Amniotic stem cell (primary cell): ENCODE measurements at places on chromosomes 1 and 21.

- DNase-seq = no peak
These were observed 11.8 kb upstream of the OTUD7B start for GRCh38 chr1:150022357-150022756.

DNA sequence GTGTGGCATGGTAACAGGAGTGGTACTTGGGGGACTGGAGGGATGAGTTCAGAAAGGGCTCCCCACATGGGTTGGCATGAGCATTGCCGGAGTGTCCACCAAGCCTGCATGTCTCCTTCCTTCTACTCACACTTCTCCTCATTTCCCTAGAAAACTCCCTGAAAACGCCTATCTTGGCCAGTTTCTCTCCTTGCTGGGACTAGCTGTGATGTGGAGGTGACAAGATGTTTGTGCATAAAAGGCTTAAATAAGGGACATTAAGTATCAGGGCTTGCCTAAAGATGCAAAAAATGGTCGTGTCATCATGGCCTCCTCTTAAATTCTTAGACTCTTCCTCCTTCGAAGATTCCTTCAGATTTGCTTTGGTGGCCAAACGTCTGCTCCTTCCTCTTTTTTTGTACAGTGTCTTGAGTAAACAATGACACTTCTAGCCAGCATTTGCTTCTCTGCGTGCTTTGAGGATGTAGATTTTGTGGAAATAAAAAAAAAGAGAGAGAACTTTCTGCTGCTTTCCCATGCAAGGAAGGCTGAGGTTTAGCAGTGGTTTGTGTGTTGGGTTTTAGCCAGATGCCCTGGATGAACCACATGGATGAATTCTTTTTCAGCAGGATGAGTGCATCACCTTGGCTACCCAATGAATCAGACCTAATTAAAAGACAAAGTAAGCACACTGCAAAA is 239.1 kb upstream of the IRF2BP2 start:
- no peak for DNase-seq

DNA sequence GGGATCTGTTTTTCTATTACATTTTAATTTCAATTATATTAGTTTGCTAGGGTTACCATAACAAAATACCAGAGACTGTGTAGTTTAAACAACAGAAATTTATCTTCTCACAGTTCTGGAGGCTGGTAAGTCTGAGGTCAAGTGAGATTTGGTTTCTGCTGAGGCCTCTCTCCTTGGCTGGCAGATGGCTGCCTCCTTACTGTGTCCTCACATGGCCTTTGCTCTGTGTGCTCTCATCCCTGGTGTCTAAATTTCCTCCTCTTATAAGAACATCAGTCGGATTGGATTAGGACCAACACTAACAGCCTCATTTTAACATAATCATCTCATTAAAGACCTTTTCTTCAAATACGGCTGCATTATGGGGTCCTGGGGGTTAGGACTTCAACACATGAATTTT is 195.2 kb upstream of the CHODL start:
- no peak for DNase-seq

- DNase-seq = no peak
These were observed 13.3 kb downstream of the FCRL1 start for GRCh38 chr1:157806431-157807149.

GRCh38 chr1:118992868-118993699 is 4.9 kb upstream of the TBX15 start:
- no peak for DNase-seq

- no peak for DNase-seq
These were observed 33.6 kb downstream of the CD58 start for GRCh38 chr1:116537040-116537831.

GRCh38 chr1:225777583-225778336 is at the start of gene SRP9:
Gene SRP9 (plus strand): TSS chr1:225777826. CDS start chr1:225777941, 115 bp downstream.
- DNase-seq = peak; percentile 96

DNA sequence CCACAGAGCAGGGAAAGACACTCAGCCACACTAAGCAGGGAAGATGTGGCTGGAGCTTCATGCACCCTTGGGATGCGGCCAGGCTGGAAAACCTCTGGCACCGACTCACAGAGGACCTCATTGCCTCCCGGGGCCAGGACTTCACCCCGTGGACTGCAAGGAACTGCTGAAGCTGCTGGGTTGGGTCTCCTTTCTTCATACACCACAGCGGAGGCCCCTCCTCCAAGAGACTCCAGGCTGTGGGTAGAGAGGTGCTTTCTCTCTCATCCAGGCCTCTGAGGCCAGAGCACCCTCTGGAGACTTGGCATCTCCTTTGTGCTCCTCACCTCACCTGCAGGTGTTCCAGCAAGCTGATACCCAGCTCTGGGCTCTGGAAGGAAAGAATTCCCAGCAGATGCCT is 76.0 kb upstream of the EDN2 start:
- no peak for DNase-seq

- DNase-seq = no peak
These were observed 125.1 kb downstream of the NFIA start for GRCh38 chr1:61207416-61207815.

DNA sequence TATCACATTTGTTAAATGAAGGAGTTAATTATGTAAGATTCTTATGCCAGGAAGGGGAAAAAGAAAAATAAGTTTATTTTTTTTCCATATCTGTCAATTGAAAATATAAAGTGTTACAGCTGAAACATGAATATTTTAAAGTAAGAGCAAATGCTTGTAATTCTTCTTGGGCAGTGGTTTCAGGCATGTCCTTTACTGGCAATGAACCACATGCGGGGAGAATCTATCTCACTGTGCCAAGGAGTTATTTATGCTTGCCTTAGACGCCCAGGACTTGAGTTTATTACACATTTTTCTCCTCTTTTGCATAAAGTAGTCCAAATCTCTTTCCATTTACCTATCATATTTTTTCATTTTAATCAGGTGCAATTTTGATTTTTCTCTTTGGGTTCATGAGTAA is 207.8 kb upstream of the NRIP1 start:
- no peak for DNase-seq

DNA sequence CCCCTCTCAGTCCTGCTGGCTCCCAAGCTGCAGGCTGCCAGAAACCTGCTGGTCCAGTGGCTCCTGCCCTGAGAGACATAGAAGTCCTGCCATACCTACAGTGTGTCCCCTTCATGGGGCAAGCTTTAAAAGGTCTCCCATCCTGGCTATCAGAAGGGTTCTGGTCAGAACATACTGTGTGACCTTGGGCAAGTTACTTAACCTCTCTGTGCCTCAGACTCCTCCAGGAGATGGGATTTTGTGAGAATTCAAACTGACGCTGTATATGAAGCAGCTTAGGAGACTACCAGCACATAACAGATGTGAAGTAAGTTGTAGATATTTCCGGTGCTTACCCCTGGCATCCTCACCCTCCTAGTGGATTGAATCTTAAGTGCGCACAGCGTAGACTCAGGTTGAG is 8.7 kb upstream of the GJB5 start:
- DNase-seq = no peak

DNA sequence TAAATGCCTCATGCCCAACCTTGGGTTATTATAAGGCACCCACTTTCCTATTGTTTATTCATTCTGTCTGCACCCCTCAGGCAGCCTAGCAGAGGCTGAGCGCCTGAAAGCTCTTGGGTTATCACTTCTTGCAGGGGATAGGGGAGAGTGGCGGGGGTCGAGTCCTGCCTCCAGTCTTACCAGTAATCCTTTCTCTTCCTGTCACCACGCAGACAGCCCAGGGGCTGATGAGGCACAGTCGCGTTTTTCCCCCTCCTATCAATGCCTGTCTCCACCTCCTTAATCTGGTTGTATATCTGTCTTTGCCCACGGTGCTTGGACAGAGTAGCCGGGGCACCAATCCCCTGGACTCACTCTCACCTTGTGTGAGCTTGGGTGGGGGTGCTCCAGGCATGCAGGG is 733.1 kb downstream of the MATN1 start:
- no peak for DNase-seq

- no peak for DNase-seq
These were observed 932 bp downstream of the RPF1 start for GRCh38 chr1:84479998-84480397.

DNA sequence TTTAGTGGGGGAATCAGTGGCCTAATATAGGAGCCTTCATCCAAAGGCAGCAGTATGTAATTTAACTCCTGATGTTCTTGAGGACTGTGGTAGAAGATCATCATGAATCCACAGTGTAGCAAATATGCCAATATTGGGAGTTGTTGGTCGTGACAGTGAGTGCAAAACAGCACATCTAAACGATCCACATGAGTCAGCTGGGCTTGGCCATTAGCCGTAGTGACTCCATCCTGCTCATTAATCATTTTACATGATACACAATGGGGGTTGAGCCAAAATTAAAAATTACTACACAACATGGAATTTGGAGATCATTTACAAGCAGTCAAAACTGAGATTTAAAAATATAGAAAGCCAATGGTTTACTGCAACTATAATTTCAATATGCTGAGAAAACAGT is 653.9 kb upstream of the CAMK1G start:
- no peak for DNase-seq

DNA sequence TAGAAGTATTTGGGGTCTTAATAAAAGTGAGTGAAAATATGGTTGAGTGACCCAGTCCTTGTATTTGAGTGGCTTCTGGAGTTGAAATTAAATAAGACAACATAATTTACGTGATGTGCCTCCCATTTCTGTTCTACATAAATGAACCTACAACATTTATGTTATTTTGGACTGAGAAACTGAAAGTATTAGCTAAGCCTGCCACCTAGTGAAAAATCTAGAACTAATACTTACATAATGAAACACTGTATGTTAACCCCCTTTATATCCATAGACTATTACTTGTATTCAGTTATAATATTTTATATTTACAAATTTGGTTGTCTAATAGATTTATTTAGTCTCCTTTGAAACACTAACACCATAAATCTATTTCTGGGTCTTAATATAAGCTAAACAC is 298.9 kb downstream of the KCNT2 start:
- DNase-seq = peak; percentile 44

DNA sequence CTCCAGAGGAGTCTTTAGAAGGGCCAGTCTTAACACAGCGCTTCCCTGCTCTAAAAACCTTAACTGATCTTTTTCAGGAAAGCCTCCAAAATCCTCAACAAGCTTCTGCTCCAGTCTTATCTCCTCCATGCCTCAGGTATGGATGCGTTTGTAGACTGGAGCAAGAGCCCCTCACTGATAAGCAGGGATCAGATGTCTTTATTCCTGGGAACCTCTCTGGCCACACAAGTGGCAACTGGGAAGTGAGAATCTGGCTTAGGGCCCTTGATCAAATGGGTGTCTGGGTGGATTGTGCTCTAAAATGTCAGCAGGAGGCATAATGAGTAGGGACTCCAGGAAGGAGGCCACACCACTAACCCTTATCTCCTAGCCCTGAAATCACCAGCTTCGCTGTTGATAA is 1.4 kb downstream of the ZBTB8A start:
- no peak for DNase-seq

- DNase-seq = no peak
These were observed 794 bp upstream of the TOR3A start for GRCh38 chr1:179080866-179081686.

DNA sequence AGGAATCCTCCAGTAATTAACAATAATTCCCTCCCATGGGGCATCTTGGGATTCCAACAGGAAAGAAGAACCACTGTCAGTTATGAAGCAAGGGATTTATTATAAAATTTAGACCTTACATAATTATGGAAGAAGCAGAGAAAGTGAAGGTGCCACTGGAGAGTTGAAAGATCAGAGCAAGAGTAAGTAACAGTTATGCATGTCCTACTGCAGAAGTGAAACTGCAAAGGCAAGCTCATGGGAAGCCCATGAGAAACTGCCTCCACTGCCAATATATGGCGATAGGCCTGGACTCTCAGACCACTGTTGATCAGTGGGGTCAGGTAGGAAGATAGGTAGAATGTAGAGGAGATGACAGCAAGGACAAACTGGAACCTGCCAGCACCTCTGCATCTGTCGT is 123.6 kb upstream of the ZNF648 start:
- DNase-seq = no peak
